Esophagus muscularis mucosa (tissue), 4 donors: ENCODE measurements at places on chromosomes 5 and 9. TPM values are rescaled to one million over a fixed set of nuclear protein-coding genes. Genes with fewer than 3 reads are reported as not detected.

The PCDHGA7 gene
- total RNA-seq = 7.5 TPM

GRCh38 chr5:67255881-67256280 lies 59.3 kb upstream of the CD180 start:
- DNase-seq = no peak

The MYO10 gene
- total RNA-seq = 7.1 TPM

The COL23A1 gene
- 1.5 TPM for total RNA-seq

GRCh38 chr5:81397176-81397575 lies 3.2 kb upstream of the ACOT12 start:
- no peak for DNase-seq

- DNase-seq = no peak
Measured at GRCh38 chr5:103098993-103099392, 20.9 kb downstream of the GIN1 start.

DNA sequence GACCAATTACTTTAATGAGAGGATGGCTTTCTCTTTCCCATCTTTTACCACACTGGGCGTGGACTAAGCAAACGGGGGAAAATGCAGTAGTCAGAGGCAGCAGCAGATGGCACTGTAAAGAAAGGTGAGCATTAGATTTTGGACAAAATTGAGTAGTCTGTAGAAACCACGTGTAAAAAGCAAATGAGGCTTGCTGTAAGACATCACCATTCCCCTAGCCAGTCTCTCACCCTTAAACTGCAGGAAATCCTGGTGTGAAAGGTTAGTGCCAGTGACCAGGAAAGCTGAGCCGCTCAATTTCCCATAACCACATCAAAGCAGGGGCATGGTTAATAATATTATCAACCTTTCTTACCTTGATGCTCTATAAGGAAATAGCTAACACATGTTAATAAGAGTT lies 31.8 kb downstream of the SPATA31C2 start:
- no peak for DNase-seq

The IPO11 gene
- 19.6 TPM for total RNA-seq

The SLC36A2 gene
- not detected for total RNA-seq

The FYB1 gene
- total RNA-seq = 3.2 TPM

DNA sequence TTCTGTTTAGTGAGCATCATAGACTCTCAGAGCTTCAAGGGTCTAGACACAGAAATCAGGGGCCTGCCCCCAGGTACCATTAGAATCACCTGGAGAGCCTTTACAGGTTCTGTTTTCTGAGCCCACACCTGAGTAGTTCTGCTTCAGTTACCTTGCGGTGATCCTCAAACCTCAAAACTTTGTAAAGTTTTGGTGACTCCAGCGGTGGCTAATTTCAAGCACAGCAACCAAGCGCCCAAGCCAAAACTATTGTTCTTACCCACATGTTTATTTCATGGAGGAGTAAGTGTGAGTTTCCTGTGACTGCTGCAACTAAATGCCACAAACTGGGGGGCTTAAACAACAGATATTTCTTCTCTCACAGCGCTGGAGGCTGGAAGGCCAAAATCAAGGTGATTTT lies 108.9 kb downstream of the FOXD1 start:
- DNase-seq = no peak

DNA sequence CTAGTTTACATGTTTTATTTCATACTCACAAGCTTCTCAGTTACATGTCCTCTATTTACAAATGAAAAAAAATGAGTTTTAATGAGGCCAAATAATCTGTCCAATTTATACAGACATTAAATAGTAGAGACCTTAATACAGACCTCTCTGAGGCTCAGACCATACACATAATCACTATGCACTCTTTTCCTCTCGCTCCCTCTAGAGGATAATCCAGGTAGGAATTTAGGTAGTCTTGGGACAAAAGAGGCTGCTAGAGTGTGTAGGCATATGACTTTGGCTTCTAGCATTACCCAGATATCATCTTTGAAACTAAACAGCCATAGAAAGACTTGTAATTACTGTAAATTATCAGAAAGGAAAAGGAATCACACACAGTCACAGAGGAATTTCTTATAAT lies 444.7 kb downstream of the HINT1 start:
- no peak for DNase-seq

GRCh38 chr9:116008278-116008677 lies 145.3 kb upstream of the PAPPA start:
- no peak for DNase-seq

- no peak for DNase-seq
Measured at GRCh38 chr5:149959406-149960236, 937 bp upstream of the SLC26A2 start.

- no peak for DNase-seq
Measured at GRCh38 chr9:4491626-4491975, 1.3 kb downstream of the SLC1A1 start.

DNA sequence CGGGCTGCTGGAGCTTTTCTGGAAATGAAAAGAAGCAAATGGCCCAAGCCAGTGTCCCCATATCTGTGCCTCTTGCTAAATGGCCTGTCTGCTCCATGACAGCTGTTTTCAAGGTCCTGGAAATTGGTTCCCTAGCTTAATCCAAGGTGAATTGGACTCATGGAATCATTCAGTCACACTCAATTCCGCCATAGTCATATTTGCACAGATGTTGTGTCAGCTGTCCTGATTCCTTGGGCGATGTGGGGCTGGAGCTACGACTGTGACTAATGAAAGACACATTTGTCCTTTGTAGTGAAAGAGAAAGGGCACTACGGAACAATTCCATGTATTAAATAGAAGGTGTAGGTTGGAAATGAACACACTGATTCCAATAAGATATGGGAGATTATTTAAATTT lies 102.9 kb upstream of the MEGF10 start:
- DNase-seq = no peak

DNA sequence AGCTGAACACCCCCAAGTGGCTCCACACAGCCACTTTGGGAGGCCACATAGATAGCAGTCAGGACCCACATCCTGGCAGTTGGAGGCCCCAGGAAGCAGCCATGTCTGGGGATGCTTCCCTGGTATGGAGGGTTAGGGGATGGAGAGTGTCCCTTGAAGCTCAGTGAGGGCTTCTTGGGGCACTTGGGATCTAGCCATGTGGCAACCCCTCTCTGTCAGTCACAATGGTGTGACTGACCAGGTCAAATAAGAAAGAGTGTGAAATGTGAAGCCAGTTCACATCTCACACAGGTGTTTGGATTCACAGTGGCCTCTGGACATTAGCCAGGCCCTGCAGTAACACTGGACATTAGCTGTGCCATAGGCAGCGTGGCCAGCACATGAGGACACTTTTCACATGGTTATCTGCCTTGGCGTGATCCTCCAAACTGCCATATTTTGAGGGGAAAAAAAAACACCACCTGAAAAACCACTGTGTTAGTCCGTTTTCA lies 53.9 kb upstream of the IL17B start:
- DNase-seq = no peak

DNA sequence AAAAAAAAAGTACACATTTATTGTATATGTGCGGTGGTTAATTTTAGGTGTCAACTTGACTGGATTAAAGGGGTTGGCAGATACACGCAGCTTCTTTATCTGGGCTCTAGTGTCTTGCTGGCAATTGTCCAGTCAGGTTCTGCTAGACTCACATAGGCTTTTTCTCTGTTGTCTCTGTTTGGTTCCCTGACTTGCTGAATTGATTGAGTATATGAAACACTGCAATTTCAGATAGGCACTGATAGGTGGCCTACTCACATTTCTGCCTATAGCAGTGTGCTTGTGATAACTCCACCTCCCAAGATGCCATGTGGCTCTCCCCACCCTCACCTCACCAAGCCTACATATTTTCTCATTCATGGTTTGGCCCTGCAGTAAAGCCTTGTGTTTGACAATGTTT lies 52.5 kb downstream of the AOPEP start:
- DNase-seq = no peak

DNA sequence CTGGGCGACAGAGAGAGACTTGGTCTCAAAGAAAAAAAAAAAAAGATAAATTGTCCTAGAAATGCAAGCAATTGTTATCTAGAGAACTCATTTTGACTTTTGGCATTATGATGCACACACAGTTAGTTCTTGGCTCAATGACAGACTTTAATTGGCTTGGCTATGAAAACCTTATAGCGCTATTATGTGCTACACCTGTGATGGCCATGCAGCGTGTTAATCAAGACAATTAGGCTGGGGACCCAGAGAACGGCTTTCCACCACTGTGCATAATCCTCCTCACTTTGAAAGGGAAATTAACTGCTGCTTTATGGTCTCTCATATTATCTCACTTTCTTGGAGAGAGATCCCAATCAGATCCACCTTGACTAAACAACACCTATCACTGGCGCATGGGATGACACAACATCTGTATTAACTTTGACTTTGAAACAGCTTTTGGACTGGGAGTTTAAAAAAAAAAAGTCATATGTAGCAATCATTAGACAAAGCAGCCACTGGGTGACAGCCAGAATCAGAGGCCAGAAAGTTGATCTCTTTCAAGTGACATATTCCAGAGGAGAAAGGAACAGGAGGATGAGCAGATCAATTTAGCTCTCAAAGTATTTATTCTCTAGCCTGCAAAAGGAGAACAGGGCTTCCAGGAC lies 132.5 kb downstream of the PPP2R2B start:
- no peak for DNase-seq

DNA sequence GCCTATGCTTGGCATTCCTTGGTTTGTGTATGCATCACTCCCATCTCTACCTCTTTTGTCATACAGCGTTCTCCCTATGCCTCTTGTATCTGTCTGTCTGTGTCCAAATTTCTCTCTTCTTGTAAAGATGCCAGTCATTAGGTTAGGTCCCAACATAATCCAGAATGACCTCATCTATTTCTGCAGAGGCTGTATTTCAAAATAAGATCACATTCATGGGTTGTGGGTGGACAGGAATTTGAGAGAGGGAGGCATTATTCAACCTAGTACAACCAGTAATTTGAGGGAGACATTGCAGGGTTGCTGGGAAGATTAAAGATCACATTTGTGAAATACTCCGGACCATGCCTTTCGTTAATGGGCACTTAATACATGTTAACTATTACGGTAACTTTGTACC lies 155.0 kb downstream of the MAN2A1 start:
- no peak for DNase-seq

DNA sequence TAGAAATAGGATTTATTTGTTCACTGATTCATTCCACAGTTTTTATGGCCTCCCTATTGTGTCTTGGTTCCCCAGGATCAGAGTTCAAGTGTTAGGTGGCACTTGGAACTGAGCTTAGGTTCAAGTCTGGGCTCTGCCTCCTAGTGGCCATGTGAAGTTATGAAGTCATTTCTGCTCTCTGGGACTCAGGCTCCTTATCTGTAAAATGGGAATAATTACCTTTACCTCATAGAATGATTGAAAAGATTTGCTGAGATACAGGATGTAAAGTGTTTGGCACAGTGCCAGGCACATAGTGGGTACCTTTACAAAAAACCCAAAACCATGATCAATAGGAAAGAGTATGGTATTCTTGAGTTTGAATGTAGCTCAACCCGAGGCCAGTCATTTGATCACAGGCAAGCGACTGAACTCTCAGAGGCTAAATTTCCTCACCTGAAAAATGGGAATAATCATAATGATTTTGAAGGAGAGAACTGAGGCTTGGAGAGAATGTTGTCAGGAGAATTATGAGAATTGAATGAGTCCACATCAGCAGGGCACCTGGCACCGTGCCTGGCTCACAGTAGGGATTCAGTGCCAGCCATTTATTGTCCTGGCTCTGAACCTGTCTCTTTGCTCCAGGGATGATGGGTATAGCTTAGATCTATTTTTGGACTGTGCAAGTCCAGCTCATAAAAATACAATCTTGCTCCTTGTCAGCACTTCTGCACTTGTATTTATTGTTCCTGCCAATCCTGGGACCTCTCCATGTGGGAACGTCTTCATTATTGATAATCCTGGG lies 10.8 kb downstream of the NSG2 start:
- DNase-seq = no peak

- DNase-seq = no peak
Measured at GRCh38 chr5:80960531-80961375, 590 bp downstream of the RASGRF2 start.

DNA sequence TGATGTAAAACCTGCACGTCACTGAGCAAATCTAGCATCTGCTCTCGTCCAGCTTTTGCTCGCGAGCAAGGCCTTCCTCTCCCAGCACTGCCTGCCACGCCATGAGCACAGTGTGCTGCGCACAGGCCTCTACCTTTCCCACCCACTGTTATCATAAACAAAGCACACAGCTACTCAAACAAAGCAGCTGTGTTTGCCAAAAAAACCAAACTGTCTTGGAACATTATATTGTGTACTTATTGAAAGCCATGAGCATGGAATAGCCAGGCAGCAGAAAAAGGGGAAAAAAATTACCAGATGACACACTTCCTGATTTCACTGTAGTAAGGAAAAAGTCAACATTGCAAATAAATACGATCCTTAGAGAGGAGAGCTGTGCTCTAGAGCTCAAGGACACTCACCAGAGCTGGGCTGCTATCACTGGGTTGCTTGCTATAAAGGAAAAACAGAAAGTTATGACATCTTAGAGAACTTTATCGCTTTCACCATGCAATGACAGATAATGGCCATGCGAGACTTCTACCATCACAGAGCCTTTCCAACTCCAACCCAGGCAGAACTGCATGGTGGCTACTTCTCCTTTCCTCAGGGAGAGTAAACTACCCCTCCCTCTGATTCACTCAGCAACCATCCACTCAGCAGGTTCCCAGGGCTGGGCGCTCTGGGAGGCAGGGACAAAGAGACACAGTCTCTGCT lies 69.6 kb downstream of the EPB41L4B start:
- DNase-seq = no peak

The GLIPR2 gene
- total RNA-seq = 52.7 TPM

DNA sequence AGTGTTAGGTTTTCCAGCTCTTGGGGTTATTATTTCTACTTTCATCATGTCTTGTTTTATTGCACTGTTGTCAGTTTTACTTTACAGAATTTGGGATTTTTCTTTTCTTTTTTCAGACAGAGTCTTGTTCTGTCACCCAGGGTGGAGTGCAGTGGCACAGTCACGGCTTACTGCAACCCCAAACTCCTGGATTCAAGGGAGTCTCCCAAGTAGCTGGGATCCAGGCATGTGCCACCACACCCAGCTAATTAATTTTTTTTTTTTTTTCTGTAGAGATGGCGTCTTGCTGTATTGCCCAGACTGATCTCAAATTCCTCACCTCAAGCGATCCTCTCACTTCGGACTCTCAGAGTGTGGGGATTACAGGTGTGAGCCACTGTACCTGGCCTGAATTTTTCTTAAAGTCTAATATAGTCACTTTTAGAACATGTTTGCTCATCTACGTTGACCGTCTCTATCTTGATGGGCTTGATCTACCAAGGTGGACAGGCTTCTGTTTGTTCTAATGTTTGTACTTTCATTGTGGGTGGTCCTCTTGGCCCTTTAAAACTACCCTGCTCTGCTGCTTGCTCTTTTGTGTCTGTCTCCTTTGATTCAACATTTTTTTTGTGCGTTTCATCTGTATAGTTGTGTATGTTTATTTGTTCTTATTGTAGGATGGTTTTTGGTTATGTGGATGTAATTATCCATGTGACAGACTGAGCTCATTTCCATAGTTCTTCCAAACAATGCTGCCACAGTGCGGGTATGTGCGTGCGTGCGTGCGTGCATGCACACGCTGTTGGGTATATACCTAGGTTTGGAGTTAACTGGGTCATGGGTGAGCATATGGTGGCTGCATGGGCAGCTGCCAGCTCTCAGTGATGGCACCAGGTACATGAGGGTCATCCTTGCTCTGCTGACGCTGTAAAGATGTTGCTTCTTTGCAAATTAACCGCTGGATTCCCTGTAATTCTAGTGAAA lies 18.1 kb downstream of the PRRC2B start:
- no peak for DNase-seq
